ENCODE measurements at places on chromosomes 7 and 10.

- no peak for DNase-seq
Observed at GRCh38 chr7:135441791-135442190, 68.1 kb downstream of the CNOT4 start.

DNA sequence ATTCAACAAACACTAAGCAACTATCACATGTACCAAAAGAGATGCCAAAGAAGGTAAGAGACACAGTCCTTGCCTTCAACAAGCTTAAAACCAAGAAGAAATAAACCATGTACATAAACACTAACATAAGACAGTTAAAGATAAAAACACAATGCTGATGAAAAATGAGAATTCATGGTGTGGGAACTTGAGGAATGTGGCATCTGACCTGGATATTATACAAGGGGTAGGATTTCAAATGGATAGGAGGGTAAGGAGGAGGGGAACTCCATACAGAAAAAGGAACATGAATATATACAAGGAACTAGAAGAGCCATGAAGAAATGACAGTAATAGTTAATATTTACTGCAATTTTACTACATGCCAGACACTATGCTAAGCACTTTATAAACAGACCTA, 11.0 kb downstream of the HIBADH start:
- DNase-seq: no peak

- no peak for DNase-seq
Observed at GRCh38 chr7:133344275-133344674, 91.4 kb downstream of the EXOC4 start.

DNA sequence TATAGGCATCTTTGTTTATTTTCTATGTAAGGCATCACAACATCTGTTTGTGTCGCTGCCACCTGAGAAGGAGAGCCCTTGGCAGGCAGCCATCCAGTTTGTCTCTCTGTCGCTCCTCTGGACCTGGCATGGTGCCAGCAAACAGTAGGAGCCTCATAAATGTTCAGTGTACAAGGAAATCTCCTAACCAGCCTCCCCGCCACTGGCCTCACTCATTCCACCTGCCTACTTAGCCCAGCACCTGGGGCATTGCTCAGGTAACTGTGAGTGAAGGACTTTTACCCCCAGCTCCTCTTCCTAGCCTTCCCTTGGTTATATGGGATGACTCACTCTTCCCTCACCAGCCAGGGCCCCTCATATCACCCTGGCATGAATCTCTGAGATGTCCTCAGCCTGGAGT, 61.7 kb upstream of the NPTX2 start:
- no peak for DNase-seq

DNA sequence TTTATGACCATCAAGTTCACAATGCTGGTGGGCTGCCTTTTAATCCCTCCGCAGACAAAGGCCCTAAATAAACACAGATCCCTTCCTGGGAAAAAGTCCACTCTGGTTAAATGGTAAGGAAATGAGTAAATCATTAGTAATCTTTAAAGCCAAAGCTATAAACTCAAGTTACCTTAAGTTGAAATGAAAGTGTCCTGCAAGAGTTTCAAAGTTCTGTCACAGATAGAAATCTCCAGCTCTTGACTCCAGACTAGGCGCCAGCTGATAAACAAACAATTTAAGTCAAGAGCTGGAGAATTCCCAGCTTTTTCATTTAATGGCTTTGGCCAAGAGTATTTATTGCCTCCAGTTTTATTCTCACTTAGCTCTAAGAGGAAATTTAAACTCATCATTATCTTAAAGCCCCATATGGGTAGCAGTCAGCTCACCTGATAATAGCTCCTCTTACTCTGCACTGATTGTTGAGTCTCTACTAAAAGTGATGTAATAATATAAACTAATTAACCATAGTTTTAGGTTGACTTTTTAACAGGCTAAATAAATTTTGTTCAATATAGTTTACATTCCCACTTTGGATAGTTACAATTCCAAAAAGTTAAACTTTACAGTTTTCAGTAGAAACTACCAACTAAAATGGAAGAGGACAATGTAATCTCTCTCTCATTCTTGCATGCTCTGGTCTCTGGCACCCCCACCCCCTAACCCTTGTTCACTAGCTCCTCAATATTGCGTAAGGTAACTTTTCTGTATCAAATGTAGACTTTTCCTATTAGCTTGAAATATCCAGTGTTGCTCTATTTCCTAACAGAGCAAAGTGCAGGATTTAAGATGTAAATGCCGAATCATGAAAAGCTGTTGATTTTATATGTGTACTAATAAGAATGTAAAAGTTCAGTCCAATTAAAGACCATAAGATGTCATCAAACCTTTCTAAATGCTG, 56.1 kb downstream of the HIBADH start:
- DNase-seq: no peak

- DNase-seq: no peak
Observed at GRCh38 chr7:30523466-30523865, 18.8 kb upstream of the GGCT start.

GRCh38 chr7:127731431-127732080, 79.6 kb downstream of the SND1 start:
- DNase-seq: no peak

DNA sequence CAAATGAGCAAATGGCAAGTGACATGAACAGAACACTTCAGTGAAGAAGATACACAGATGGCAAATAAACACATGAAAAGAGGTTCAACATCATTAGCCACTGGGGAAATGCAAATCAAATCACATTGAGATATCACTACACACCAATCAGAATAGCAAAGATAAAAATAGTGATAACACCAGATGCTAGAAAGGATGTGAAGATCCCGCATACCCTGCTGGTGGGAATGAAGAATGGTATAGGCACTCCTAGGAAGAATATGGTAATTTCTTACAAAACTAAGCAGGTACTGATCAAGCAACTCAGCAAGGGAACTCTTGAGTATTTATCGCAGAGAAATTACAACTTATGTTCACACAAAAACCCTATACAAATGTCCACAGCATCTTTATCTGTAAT, 11.2 kb downstream of the LAMB4 start:
- DNase-seq: no peak

DNA sequence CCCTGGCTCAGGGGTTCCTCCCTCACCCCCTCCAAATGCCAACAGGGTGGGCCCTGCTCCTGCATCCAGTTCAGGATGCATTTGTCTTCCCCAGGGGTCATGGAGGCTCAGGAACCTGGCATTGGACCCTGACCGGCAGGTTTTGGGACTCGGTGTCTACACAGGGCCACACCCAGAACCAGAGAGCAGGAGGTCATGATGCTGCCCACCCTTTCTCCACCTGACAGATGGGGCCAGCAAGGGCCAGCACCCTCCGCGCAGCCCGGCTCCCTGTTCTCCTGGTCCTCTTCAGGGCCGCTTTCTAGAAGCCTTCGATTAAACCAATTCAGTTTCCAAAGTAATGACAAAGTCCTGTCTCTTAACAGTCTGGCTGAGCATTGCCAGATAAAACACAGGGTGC, 50.2 kb downstream of the CAMK2B start:
- DNase-seq: no peak
